Sigmoid colon (tissue), 7 donors: ENCODE measurements at places on chromosomes 7 and 10. TPM values are rescaled to one million over a fixed set of nuclear protein-coding genes. Genes with fewer than 3 reads are reported as not detected.

DNA sequence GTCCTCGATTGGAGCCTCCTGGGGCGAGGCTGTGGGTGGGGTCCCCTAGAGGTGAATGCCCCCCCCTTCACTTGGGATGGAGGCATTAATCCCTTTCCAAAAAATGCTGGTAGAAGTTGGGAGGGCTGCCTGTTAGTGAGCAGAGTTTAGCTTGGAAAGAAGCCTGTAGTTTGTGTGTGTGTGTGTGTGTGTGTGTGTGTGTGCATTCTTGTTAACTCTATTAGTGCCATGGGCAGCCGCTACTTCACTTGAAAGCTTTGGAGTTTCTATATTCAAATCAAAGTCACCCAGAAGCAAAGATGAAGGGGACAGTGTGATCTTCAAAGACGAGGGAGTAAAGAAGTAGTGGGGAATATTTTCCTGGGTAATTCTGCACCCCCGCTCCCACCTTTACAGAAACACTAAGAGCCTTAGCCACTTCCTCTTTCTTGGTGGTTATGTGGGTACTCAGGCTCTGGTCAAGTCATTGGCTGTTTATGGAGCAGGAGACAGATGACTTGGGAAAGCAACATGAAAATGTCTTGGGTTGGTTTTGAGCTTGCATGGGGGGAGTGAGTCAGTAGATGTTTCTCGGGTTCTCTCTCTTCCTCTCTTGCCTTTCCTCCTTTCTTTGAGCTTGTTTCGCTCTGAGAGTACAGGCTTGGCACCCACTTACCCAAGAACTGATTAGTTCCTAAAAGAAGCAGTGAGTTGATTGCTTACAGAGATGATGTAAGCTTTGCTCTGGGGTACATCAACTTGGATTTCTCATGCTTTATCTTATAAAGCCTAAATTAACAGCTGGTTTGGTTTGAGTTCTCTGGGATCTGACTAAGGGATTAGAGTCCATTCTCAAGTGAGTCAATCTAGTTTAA is 35.9 kb downstream of the TCF7L2 start:
- no peak for DNase-seq

DNA sequence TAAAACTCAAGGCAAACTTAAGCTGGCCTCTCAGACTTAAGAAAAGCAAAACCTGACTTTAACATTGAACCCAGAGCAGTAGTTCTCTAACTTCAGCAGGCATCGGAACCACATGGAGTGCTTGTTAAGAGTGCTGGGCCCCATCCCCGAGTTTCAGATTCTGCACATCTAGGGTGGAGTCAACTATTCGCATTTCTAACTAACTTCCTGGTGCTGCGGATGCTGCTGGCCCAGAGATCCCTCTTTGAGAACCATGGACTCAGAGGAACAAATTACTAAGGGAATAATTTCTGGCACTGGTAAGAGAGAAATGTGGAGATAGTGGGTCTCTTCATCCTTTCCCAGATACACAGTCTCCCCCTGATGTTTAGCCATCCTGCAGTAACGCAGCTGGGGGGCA is 14.6 kb upstream of the NPFFR1 start:
- no peak for DNase-seq

DNA sequence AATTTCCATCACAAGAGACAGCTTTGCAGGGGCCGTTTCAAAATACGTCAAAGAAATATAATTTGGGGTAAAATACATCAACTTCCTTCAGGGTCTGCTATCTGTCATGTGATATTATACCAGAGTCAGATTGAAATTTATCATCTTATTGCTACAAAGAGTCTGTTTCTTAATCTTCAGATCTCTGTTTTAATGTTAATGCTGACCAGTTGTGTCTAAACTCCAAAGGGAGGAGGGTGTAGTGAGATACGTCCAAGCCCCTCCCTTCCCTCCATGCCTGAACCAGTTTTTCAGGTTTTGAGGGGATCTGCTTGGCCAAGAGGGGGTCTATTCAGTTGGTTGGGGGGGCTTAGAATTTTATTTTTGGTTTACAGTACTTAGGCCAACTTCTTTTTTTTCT is 891.6 kb downstream of the GRM8 start:
- no peak for DNase-seq

The CPN1 gene
- total RNA-seq = not detected

The CPA2 gene
- total RNA-seq = not detected

DNA sequence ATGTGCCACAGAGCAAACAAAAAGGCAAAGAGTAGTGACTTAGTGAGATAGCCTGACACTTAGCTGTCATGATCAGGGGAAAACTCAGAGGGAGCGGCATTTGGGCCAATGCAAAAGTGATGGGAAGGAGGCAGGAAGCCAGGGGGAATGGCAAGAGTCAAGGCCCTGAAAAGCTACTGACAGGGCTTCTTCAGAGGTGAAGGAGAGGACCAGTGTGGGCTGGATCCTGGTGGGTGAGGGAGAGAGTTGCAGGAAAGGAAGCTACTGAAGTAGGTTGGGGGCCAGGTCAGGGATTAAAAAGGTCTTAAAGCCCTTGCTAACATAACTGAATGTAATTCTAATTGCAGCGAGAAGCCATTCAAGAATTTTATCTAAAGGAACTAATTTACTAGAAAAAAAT is 117.0 kb downstream of the AASS start:
- DNase-seq = no peak

DNA sequence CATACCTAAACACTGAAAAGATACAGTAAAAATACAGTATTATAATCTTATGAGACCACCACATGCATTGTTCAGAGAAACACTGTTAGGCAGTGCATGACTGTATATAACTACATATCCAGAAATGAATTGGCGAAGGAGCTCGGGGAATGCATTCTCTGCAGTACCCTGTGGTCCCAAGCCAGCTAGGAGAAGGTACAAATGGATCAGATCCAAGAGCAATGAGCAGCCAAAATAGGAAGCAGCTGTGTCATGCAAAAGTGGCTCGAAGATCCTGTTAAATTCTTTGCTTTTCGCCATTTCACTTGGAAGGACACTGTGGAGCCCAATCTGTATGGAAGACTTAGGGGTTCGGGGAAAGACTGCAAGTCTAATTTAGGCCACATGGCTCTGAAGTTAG is 334.8 kb downstream of the TNS3 start:
- no peak for DNase-seq
